NCI-H2171 (cell line): ENCODE measurements at places on chromosomes 5 and 9.

DNA sequence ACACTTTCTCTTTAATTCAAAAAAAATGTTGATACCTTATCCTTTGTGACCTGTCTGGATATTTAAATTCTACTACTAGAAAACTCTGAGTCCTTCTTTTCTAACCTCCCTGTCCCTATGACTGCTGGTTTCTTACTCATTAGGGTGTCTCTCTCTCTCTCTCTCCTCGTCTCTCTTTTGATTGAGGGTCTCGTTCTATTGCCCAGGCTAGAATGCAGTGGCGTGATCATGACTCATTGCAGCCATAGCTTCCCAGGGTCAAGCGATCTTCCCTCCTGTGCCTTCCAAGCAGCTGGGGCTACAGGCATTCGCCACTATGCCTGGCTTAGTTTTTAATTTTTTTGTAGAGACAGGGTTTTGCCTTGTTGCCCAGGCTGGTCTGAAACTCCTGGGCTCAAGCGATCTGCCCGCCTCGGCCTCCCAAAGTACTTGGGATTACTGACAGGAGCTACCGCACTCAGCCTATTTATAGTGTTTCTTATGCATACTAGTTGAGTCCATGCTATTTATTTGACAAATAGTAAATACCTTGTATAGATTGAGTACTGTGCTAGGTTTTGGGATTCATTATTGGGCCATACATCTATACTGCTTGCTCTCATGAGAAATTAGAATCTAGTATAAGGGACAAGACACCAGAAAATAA lies 61.9 kb downstream of the NSD1 start:
- no peak for DNase-seq

- no peak for DNase-seq
Observed at GRCh38 chr5:145345511-145346287, 489.4 kb downstream of the PRELID2 start.

DNA sequence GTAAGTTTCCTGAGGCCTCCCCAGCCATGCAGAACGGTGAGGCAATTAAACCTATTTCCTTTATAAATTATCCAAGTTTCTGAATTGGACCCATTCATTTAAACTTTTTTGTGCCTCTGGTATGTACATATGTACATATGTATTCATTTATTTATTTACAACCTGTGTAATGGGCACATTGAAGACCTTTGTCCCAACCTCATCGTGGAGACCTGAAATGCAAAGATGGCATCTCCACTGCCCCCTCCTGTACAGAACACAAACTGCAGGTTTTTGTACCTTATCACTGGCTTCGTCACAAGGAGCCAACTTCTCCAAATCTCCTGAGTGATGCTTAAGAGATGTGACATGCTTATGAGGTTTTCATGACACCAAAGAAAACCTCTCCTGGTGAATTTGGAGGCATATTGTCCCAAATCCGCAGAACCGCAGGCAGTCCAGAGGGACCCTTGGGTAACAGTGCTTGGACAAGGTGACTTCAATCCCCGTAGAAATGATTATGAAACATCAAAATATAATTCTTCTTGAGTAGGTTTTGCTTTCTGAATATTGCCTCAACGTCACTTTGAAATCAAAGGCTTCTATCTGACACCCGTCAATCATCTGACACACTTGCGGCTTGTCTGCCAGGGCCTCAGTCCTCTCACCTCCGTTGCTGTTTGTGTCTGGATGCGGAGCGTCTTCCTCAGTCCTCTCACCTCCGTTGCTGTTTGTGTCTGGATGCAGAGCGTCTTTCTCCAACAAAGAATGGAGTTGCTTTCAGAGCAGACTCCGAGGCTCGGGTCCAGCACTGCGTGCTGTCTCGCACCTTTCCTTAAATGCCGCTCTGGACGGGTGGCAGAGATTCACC lies 135.0 kb upstream of the IRX4 start:
- no peak for DNase-seq

DNA sequence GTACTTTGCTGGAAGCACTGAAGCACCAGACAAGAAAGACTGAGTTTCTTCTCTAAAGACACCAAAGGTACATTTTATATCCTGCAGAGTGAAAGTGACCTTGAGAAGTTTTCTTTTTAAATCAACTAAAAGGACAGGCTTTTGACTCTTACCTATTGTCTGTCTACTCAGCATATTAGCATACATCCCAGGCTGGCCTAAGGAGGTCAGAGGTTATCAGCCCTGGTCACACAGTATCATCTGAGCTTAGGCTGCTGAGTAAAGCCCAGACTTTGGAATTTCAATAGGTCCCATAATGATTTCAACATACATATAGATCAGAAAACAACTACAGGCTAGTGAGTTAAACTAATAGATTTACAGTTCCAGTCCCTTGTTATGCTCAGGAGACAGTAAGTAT lies 10.1 kb upstream of the CDH9 start:
- DNase-seq, result no peak

GRCh38 chr9:73149371-73150067 lies 2.1 kb upstream of the ANXA1 start:
- DNase-seq, result no peak

DNA sequence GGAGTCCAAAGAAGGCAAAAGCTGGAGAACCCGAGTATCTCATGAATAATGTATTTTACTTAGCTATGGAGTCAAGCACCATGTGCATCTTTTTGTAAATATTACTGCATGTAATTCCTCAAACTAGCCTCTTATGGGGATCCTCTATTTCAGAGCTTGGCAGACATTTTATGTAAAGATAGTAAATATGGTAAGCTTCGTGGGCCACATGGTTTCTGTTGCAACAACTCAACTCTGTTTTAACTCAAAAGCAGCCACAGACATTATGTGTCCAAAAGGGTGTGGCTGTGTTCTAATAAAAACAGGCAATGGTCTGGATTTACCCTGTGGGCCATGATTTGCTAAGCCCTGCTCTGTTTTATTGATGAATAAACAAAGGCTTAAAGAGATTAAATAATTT lies 17.3 kb downstream of the DAPK1 start:
- no peak for DNase-seq

GRCh38 chr9:77183581-77183980 lies 6.2 kb downstream of the VPS13A start:
- DNase-seq, result peak; percentile 12

DNA sequence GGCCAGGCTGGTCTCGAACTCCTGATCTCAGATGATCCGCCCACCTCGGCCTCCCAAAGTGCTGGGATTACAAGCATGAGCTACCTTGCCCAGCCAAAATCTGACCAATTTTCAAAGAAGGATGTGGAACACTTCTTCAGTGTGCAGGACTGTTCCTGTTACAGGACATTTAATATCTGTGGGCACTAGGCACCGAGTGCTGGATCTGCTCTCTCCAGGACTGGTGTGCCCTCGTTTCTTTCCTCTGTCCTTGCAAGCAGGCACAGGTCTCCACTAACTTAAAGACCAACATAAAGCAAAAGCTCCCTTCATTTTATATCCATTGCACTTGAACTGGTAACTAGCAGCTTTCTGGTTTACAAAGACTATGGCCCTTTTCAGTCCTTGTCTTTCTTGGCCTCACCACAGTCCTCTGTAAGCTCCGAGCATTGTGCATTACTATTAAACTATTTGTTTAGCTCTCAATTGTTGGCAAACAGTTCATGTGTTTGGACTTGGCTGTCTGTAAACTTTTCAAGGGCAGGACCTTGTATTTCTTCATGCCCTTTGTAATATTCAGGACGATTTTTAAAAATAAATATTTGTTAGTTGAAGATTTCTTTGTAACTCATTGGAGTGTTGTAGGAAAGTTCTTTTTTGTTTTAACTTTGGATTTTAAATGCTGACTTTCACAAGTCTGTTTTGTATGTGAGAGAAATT lies 37.3 kb downstream of the ARHGEF28 start:
- DNase-seq, result no peak

DNA sequence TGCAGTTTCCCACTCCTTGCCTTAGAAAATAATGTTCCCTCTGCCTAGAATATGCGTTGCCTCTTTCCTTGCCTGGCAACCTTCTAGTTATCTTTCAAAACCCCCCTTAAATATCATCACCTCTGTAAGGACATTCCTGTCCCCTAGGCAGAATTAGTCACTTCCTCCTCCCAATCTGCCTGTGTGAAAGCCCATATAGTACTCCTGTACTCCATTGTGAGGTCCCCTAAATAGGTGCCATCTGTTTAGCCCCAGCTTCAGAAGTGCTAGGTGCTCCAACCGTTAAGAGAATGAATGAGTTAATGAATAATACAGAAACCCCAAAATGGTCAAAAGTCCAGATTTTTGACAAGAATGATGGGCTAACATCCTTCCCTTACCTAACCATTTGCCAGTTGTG lies 181.4 kb downstream of the GDNF start:
- no peak for DNase-seq

- no peak for DNase-seq
Observed at GRCh38 chr5:142641711-142642110, 44.2 kb downstream of the FGF1 start.

DNA sequence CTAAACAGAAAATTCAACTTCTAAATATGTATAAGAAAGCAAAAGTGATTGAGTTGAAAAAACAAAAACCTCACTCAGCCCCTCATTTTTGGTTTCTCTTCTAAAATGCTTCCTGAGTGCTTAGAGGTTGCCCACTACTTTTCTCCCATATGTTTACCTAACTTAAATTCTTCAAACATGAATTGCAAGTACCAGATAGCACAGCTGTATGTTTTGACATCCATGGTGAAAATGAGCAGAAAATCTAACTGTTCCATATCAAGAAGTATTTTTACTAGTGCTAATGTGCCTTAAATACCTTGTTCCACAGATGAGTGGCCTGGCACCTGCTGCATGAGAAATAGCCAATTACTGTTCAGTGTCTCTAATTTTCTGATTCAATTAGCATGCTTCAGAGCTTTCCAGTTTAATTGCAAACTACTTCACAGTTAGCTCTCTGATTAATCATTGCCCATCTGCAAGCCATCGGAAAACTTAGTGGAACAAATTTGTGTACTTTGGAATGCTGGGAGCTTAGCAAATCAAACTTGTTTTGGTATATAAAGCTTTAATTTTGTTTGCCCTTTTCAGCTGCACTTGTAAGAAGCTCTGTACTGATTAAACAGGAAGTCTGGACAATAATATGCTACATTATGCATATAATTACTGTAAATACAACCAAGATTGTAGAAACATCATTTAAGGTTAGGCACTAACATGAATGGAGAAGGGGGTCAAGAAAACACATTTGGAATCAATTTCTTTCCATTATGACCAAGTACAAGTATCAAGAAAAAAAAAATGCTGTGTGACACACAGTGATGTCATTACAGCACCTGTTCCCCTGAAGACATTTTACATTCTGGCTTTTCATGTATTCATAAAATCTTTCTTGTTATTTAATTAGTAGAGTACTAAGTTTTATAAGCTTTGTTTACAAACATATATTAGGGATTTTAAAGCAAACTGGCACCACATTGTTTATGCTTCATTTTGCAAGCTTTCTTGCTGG lies 65.6 kb downstream of the POU5F2 start:
- DNase-seq, result no peak

GRCh38 chr5:32771037-32771436 lies 59.9 kb downstream of the NPR3 start:
- DNase-seq, result no peak

- no peak for DNase-seq
Observed at GRCh38 chr9:134494273-134494815, 147.3 kb upstream of the COL5A1 start.

DNA sequence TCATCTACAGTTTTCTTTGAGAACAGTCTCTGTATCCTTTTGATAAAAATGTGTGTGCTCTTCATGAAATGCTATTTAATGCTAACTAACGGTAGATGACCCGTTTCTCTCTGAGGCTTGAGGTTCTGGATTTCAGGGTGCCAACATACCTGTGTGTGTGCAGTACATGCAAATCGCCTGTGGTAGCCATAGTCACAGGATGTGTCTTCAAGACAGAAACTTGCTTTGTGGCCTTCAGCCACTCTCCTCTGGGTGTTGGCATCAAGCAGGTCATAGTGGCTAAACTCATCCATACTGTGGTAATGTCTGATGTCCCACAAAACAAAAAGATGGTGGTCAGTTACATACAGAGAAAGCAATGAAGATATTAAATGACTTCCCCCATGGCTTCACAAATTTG lies 4.2 kb downstream of the LOX start:
- no peak for DNase-seq

GRCh38 chr5:15618938-15619337 lies 119.0 kb downstream of the FBXL7 start:
- no peak for DNase-seq

DNA sequence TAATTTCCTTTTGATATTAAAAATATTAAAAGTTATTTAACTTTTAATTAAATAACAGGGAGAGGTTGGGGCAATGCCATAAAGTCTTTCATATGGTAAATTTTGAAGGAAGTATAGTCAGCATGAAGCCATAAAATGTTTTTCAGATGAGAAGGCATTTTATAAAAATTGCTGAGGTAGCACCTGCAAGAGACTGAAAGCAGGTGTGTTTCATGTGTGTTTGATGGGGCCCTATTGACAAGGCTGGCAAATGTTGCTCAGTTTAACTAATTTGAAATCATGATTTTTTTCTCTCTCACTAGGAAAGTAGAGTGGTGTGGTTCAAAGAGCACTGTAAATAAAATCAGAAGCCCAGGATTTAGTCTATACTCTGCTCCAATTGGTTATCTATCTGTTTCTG lies 805.8 kb upstream of the C9orf72 start:
- DNase-seq, result no peak

DNA sequence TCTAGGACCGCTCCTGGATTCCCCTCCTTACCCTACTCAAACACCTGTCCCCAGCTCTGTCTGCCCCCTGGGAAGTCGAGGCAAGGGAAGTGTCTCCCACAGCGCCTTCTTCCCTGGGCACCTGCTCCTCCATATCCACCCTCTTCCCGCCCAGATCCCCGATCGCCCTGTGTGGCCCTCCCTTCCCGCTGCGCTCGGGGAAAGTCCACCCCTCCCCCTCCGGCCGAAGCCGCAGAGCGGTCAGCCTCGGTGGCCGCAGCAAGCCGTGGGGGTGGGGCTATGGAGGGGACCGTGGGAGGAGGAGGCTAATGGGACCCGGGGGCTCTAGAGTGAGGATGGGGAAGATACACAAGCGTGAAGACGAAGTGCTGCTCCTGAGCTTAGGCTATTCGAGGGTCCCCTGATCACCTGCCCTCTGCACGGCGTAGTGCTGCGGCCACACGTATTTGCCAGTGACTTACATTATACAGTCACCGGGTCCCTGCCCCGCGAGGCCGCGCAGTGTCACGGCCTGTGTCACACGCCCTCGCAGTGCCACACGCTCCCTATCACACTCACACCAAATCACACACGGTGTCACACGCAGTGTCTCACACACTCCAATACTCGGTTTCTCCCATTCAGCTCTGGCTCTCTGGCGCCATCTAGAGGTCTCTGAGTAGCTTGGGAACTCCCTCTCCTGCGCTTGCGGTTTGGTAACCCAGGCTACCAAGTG lies 658 bp upstream of the PCDH1 start:
- peak; percentile 57 for DNase-seq
